ENCODE measurements at places on chromosomes 5 and 9. TPM values are rescaled to one million over a fixed set of nuclear protein-coding genes. Genes with fewer than 3 reads are reported as not detected.

GRCh38 chr9:85716031-85716877 is 25.5 kb downstream of the AGTPBP1 start:
- no peak for DNase-seq

- DNase-seq, result no peak
These were observed 20.2 kb downstream of the EXD3 start for GRCh38 chr9:137402746-137403145.

GRCh38 chr9:109013679-109014607 is 644 bp upstream of the CTNNAL1 start:
- DNase-seq, result peak; percentile 20

DNA sequence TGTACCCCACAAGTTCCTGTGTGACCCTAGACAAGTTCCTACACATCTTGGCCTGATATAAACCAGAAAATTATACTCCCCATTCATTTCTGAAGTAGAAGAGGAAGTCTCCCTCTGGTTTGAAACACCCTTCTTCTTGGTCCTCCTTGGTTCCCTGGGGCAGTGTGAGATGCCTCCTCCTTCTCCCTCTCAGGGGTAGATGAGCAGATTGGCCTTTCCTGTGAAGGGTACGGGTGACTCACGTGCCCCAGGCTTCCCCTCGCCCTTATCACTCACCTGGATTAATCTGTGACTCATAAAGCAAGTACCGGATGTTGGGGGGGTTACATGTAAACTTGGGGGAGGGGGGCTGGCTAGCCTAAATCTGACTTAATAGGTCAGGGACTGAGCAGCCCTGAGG is 11.1 kb upstream of the AQP3 start:
- no peak for DNase-seq

DNA sequence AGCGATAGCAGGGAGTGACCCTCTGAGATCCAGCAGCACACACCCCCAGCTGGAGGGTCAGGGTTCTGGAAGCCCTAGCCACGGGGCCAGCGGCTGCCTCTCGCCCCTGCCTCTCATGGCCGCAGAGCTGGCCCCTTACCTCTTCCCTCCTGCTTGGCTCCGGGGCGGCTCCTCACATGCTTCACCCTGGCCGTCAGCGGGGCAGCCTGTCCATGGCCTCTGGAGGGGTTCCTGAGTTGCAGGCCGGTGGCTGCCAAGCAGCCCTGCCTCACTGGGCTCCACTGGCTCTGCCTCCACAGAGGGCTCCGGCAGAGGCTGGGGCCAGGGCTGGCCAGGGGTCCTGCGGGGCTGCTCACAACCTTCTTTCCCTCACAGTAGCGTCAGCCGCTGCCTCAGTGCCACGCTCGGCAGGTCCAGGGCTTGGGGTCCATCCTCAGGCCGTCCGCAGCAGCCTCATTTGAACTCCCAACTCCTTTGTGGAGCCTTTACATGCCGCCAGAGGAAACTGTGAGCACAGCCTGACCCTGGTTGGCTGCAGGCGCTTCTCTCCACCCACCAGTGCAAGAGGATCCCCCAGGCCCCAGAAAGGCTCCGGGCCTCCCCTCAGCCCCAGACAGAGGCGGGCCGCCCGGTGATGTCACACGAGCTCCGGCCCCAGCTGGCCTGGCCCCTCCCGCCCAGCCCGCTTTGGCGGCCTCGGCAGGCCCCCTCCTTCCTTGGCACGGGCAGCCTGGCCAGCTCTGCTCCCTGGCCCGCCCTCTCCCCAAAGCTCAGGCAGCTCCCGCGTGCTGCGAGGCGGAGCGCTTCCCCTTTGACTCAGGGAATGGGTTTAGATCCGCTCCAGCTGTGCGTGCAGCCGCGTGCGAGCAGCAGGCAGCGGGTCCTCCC is at the start of gene ANGPTL2:
ANGPTL2 (minus strand) TSS at position 460 of the 888 bp plus-strand sequence. CDS start 13,904 bp downstream, outside the sequence.
- peak; percentile 93 for DNase-seq

DNA sequence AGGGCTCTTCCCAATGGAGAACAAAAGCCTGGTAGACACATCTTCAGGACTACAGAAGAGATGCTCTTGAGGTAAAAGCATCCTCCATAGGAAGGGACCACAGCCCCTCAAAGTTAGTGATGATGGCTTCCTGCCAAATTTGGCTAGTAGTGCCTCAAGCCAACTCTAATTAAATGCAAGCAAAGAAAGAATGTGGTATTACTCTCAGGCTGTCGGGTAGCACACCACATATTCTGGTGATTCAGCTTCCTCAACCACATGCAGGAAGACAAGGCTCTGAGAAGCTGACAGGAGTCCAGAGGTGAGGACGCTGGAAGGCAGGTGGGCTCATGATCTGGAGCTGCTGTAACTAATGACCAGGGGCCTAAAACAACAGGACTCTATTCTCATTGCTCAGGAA is 37.2 kb upstream of the S1PR3 start:
- no peak for DNase-seq

GRCh38 chr5:145118127-145118526 is 717.0 kb downstream of the PRELID2 start:
- DNase-seq, result no peak

Gene NSA2
- 27.4 TPM for polyA plus RNA-seq
